ENCODE measurements at places on chromosomes 3 and 15.

GRCh38 chr15:34358367-34358766, 8.6 kb downstream of the LPCAT4 start:
- DNase-seq: no peak

DNA sequence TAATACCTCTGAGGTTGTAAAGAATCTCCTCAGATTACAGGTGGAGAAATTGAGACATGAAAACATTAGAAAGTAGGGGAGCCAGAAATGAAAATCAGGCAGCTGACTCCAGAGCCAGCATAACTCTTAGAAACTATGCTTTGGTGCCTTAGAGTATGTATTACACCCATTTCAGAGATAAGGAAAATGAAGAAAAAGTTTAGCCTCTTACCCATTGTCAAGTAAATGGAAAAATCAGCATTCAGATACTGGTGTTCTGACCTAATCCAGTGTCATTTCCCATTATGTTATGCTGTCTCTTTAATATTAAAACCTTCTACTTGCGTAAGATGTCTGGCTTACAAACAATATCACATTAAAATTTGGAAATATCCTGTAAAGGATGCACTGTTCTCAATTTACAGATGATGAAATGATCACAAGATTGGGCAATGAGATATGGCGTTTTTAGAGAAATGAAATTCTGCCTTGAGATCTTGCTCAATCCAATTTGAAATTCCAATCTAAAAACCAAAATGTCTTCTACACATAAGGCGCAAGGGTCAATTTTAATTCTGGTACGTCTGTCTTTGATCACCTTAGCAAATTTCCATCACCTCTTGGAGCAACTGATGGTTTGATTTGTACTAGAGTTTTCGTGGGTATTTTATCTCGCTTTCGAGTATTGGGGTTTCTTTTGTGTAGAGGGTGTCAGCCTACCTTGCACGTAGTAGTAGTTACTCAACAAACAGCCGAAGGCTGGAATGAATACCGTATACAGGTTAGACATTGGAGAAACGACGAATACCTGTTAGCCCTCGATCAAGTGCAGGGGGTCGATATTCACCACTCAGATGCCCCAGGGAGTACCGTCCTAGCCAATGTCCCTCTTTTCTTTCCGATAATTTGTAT, 902 bp upstream of the ZCWPW2 start:
- DNase-seq: no peak

GRCh38 chr3:100864471-100865250, 128.6 kb downstream of the ABI3BP start:
- DNase-seq: no peak

DNA sequence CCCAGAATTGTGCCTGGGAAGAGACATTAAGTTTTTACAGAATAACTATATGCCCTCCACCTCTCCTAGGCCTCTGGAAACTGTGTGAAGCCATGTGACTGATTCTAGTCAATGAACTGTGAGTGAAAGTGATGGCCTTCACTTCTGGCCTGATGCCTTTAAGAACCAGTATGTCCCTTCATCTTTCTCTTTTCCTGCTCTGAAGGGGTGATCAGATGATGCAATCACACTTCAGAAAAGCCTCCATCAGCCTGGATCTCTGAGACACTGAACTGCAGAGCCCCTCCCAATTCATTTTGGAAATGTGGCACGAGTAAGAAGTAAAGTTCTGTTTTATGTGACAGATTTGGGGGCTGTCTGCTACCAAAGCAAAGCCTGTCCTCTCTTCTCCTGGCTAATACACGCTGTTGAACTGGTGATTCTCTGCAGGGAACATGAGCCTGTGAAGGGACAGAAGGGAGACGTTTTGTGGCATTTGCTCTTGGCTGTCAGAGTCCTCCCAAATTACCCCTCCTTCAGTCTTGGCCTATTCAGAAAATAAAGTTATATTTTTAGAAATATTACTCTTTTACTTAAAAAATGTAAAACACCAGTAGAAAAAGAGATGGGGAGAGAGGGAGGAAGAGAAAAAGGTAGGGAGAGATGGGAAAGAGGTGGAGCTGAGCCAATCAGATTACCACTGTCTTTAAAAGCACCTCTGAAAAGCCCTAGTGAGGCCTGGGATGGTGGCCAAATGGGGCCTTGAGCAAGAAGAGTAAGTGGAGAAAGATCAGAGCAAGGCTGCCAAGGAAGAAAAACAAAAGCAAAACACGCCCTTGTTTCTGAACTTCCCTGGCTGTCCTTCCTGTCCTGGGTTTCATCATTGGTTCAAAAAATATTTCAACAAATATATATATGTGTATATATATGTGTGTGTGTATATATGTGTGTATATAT, 40.9 kb upstream of the RYK start:
- no peak for DNase-seq

DNA sequence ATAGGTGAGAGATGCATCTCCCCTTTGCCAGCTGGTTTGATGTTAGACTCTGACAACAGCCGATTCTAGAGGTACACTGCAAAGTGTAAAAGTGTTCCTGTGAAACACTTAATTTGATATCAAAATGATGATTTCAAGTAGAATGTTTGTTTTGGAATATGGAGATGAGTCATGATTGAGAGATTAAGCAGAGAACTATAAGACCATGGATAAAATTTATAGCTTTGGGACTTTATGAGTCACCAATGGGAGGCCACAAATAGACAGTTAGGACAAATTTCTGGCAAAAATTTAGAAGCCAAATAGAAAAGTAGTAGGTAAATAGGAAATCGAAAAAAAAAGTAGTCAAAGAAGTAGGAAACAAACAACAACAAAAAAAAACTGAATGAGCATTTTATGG, 672.5 kb downstream of the NSUN3 start:
- no peak for DNase-seq

- no peak for DNase-seq
Measured at GRCh38 chr15:95302206-95302605, 1028.3 kb upstream of the NR2F2 start.
